Hematopoietic multipotent progenitor cell treated with erythropoietin and hydrocortisone succinate and interleukin-3 and kit ligand, for 17 days (in vitro differentiated cells): ENCODE measurements at places on chromosomes 12 and 14.
A peak's percentile ranks its signal among the peaks of the same experiment; 100 is the strongest.

- DNase-seq: no peak
These were observed 72.8 kb downstream of the CAPZA3 start for GRCh38 chr12:18810537-18811253.

DNA sequence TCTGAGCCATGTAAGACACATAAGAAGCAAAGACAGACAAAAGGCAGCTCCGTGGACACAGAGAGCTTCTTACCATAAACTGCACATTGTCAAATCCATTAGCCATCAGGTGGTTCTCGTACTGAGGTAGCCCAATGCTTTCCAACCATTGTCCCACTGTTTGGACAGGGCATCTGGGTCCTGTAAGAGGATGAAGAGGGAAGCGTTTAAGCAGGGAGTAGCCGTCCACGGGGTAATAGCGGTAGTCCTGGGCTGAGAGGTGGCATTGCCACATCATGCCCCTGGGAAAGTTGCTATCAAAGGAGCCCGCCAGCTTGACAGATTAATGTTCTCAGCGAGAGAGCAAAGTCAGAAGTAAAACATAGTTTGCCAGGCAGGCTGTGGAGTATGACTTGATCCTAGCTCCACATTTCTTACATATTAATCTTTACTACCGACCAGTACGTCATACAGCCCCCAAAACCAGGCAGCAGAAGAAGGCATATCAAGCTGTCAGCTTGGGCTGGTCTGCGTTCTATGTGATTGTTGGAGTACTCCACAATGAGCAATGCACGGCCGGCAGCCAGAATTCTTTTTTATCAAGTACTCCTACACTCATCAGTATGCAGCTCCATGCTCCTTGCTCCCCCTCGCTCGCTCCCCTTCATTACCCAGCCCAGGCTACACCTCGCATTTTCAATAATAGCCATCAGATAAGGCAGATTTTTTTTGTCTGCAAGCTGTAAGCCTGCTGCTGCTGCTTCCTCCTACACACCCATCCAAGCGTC is 493.2 kb upstream of the GARIN6 start:
- DNase-seq: no peak

- peak; percentile 49 for DNase-seq
These were observed 59.5 kb downstream of the ETNK1 start for GRCh38 chr12:22684140-22685118.

DNA sequence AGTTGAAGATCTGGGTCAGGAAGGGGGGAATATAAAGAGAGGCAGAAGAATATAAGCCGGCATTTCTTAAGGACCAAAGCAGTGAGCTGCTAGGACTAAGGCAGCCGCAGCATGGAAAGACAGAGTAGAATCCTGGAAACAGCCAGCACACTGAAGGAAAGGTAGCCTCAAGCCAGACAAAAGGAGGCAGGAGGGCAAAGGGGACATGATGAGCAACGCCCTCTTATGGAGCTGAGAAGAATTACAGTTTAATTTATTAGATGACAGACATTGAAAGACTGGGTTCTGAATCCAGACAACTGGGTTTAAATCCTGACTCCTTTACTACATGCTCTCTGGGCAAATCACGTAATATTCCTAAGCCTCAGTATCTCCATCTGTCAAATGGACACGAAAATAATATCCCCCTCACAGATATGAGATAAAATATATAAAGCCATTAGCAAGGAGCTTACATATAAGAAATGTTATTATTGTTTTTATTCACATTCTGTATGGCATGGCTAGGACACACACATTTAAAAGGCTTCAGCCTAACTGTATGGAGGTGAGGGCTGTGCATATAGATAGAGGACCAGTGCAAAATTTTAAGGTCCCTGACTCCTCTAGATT is 8.1 kb upstream of the PCED1B start:
- peak; percentile 32 for DNase-seq

DNA sequence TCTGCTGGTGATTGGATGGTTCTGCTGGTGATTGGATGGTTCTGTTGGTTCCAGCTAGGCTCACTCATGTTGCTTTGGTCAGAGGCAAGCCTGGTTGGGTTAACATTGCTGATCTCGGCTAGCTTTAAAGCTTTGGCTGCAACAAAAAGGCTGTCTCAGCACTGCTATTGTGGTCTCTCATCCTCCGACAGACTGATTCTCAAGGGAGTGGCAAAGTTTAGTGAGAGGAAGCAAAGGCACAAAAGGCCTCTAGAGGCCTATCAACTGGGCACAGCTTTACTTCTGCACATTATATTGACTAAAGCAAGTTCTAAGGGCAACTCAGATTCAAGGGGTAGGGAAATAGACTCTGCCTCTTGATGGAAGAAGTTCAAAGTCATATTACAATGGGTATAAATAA is 84.7 kb upstream of the LGR5 start:
- DNase-seq: no peak

- DNase-seq: no peak
These were observed 545.7 kb upstream of the MIS18BP1 start for GRCh38 chr14:45798659-45799058.

GRCh38 chr14:53180272-53181221 is 27.4 kb upstream of the DDHD1 start:
- peak; percentile 49 for DNase-seq
